ENCODE measurements at places on chromosomes 7 and 10. TPM values are rescaled to one million over a fixed set of nuclear protein-coding genes. Genes with fewer than 3 reads are reported as not detected.

CYP17A1 gene
- not detected for total RNA-seq

TNS3 gene
- total RNA-seq = 96.3 TPM

GRCh38 chr7:136640977-136641376 lies 227.5 kb upstream of the CHRM2 start:
- DNase-seq = no peak

GRCh38 chr10:47173929-47174442 lies 126.0 kb upstream of the GDF10 start:
- no peak for DNase-seq

DNA sequence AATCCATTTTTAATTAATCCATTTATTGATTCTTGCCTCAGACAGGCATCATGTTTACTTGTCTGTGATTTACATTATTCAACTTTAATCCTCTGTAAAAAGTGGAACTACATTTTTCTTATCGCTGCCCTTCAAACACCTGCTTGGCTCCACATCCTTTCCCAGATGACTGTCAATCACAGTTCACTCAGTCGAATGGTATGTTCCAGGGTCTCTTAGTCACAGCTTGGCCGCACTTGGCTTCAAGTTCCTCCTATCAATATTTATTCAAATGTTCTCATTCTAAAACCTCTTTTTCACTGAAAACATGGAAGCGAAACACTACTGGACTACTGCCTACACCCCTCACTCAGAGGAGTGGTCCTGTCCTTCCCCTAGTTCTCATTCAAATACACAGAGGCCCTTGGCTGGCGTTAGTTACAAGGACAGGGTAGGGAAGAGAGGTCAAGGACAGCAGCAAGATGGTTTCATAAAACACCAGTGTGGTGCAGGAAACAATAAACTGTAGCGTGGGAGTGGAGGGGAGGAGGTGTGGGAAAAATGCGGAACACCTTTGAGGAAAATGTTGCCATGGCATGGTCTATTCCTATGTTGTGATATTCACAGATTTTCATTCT lies 143.2 kb downstream of the USP6NL start:
- no peak for DNase-seq

- peak; percentile 63 for DNase-seq
These were observed 15.1 kb upstream of the ZNF273 start for GRCh38 chr7:64887756-64888508.
